ENCODE measurements at places on chromosomes 2 and 18.

DNA sequence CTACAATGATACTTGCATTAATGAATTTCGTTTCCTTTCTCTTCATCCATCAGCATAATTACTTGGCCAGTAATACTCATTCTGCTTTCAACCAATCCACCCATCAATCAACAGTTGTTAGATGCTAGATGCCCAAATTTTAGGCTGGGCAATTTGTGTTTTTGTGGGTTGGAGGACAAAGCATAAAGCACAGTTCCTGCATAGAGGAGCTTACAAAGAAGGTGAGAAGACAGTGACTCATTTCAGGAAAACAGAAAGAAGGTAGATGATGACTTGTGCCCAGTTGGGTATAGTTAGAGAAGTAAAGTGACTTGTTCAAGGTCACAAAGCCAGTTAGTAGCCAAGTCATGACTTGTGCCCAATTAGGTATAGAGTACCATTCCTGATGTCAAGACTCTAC is 1186.8 kb upstream of the CELF4 start:
- DNase-seq, result no peak

DNA sequence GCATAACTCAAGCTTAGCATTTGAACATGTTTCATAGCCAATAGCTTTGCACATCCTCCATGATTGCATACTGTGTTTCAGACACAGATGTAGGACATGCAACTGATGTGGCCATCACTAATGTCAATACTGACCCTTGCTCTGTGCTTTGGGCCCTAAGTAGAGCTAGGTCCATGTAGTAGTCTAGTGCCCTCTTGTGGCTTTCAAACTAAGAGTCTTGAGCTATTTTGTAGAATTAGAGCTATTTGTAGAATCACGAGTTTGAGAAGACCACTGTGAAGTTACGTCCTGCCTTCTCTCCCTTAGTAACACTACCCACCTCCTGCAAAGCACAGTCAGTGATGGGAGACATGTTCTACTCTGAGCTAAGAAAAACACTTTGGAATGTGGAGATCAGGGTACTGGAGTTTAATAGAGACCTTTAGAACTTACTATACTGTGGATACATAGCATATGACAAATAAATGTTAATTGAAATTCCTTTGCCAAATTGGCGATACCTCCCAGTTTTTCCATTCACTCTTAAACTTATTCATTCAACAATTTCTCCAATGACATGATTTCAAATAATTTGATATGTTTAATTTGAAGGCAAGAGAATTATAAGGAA is 306.5 kb upstream of the TNP1 start:
- DNase-seq, result no peak

- DNase-seq, result no peak
Measured at GRCh38 chr2:24317491-24317920, 42.8 kb downstream of the ITSN2 start.

- DNase-seq, result no peak
Measured at GRCh38 chr2:239802185-239802649, 222.9 kb downstream of the NDUFA10 start.

- DNase-seq, result no peak
Measured at GRCh38 chr2:6664332-6665061, 201.2 kb downstream of the CMPK2 start.

DNA sequence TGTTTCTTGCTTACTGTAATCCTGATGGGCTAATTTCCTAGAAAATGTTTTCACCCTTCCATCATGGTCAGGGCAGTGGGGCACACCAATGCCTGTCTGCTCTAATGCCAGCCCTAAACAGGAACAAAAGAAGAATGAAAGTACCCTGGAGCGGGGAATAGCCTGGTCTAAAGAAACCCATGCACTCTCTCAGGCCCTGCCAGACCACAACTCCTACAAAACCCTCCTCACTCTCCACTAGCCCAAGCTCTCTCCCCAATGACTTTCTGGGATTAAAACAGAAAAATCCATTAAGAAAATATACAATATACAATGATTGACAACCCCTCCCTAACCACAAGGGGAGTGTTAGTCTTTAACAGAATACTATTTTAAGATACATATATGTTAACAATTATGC is 67.6 kb downstream of the AAK1 start:
- no peak for DNase-seq

DNA sequence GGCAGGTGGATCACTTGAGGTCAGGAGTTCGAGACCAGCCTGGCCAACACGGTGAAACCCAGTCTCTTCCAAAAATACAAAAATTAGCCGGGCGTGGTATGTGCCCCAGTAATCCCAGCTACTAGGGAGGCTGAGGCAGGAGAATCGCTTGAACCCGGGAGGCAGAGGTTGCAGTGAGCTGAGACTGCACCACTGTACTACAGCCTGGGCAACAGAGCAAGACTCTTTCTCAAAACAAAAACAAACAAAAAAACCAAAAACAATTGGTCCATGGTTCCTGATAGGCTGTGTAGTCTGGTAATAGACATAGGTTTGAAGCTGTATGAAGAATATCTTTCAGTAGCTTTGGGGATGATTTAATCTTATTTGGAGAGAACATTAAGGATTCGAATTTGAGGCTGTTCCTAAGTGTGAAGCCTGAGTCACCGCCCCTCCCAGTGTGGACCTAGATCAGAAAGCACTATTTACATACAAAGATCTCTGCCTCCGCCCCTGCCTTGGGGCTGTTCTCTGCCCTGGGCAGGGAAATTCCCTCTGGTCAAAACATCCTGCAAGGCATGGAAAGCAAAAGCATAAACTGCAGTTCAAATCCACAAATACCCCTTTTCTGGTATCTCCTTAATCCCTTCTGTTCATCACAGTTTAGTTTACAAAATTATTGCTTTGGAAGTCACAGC is 52.8 kb upstream of the PMAIP1 start:
- no peak for DNase-seq

- peak; percentile 40 for DNase-seq
Measured at GRCh38 chr2:27956888-27957287, 66.4 kb downstream of the BABAM2 start.

DNA sequence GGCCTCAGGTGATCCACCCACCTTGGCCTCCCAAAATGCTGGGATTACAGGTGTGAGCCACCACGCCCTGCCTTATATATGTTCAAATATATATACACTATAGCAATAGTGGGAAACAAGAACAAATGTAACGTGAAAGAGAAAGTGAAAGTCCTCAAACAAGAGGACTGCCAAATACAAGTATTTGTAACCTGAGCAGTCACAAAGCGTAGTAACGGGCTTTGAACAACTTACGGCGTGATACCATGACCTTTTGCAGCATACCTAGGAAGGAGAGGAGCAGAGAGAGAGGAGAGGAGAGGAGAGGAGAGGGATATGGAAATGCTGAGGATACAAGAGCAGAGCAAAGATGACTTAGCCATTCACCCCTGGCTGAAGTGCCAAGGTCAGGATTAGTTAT is 113.8 kb upstream of the RGPD4 start:
- DNase-seq, result no peak

GRCh38 chr2:157438863-157439823 is 4.7 kb downstream of the CYTIP start:
- DNase-seq, result no peak

GRCh38 chr2:127703282-127703681 is 2.0 kb downstream of the SFT2D3 start:
- DNase-seq, result no peak

- no peak for DNase-seq
Measured at GRCh38 chr2:208062113-208062512, 36.8 kb upstream of the PLEKHM3 start.

- no peak for DNase-seq
Measured at GRCh38 chr2:127683757-127684156, 8.4 kb upstream of the LIMS2 start.

- no peak for DNase-seq
Measured at GRCh38 chr2:68366083-68366560, 1.0 kb downstream of the PLEK start.

DNA sequence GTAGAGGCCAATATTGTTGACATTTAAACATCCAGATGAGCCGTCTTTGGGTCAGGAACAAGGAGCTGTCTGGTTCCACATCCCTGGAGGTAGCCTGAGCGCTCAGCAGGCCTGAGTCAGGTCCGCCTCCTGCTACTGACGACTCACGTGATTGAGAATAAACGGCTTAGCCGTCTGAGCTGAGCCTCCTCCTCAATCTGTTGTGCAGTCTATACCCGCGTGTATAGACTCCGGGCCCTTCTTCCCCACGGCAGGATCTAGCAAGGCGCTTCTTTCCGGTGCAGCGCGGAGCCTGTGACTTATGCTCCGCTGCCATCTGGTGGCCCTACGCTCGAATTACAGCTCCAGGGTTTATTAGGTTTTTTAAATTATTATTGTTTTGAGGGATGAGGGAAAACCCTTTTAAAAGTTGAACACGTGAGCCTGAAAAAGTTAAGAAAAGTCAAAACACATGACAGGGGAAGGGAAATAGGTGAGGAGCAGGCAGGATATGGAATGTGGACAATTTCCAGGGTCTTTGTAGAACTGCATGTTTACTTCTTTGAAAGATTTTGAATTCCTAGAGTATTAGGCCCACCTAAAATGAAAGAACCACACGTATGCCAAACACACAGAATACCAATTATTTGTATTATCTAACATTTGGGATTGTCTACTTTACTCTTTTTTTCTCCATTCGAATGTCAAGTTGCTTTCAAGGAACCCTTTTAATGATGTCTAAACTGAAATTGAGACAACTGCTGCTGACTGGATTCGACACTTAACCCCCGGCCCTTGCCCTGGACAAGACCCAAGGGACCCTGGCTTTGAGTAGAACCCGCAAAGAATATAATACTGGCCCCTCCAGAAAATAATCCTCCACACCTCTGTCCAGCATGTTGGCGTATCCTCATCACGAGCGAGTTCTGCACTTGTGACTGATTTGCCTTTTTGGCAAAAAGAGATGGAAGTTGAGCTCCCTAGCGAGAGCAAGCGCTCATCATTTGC is 112.4 kb upstream of the ZNF236 start:
- DNase-seq, result no peak

- DNase-seq, result no peak
Measured at GRCh38 chr18:74665346-74665745, 67.7 kb downstream of the ZNF407 start.

DNA sequence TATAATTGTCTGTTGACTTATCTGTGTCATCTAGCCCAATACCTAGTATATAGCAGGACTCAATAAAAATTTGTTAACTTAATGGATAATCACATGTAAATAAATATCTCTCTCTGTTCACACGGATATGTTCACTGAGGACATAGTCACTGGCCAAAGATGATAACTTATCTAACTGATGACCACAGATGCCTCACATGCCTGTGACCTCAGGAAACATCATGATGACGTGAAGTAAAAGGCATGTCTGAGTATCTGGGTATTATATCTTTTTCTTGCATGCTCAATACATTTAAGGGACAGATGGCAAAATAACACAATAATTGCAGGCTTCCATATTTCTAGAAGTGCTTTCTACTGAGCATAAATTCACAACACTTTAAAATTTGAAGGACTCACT is 41.4 kb upstream of the PARD3B start:
- DNase-seq, result no peak

DNA sequence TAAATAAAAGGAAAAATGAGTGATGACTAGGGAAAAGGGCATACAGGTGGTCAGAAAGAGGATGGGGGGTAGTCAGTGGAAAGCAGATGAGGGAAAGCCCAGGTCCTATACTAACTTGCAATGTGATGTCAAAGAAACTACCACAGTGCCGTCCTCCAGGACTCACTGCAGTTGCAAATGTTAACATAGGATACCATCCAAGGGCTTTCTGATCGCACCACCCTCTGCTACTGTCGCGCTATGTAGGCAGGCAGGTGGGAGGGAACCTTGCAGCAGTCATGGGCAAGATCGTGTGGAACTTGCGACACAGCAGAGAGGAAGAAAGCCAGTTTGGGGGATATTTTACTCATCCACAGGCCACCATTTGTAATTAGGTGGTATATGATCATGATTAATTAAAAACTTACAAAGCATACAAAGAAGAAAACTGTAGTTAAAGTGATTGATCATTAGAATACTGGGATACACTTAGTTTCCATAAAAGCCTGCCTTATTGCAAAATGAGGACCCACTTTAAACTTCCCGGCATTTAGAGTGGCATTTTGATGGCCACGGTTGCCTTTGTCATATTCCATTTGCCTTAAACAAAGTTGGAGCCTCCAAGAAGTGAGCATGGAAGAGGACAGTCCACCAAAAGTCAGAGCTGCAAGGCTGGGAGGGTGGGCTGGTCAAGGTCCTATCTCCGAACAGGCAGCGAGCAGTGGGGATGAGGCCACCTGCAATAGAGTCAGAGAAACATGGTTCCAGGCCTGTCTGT is 8.5 kb upstream of the ROCK2 start:
- DNase-seq, result no peak

GRCh38 chr2:104914509-104914908 is 60.6 kb downstream of the POU3F3 start:
- DNase-seq, result no peak

- DNase-seq, result no peak
Measured at GRCh38 chr2:162215162-162215561, 28.1 kb downstream of the FAP start.

GRCh38 chr2:42353792-42354429 is 7.1 kb downstream of the COX7A2L start:
- no peak for DNase-seq

GRCh38 chr2:234939576-234939975 is 12.2 kb upstream of the SH3BP4 start:
- no peak for DNase-seq

GRCh38 chr2:6352906-6353515 is 512.7 kb downstream of the CMPK2 start:
- no peak for DNase-seq

- no peak for DNase-seq
Measured at GRCh38 chr18:7786569-7786968, 219.5 kb downstream of the PTPRM start.

- no peak for DNase-seq
Measured at GRCh38 chr2:71800106-71800809, 346.9 kb downstream of the DYSF start.

GRCh38 chr18:37289423-37289822 is 276.2 kb downstream of the CELF4 start:
- DNase-seq, result no peak

DNA sequence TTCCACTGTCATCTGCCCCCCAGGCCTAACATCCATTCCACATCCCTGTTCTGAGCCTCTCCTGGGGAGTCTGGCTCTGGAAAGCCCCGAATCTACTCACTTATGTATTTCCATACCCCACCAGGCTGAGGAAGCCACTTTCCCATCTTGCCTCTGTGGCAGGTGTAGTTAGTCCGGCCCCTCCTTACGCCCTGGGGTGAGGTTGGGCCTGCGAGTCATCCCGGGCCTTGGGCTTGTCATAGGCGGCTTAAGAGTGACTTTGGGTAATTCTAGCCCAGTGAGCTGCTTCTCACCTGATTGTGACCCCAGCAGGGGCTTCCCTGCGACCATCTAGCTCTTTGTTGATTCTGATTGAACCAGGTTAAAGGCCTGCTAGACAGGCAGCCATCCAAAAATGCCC is 21.1 kb downstream of the PCARE start:
- DNase-seq, result no peak

GRCh38 chr2:59232394-59233165 is 991.5 kb upstream of the FANCL start:
- no peak for DNase-seq

DNA sequence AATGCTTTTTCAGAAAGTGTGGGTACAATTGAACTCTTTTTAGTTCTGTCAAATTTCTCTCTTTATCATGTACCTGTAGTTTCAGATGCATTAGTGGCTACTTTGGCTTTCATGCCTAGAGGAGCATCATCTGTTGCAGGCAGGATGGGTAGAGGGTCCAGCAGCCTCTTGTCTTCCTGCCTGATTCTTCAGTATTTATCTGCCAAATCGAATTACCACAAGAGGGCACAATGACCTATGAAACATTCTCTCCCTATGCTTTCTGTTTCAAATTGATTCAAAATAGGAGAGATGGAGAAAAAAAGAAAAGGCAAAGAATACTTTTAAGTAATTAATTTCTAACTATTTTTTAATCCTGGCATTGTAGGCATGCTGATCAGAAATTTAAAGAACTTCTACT is 477.2 kb downstream of the TRIB2 start:
- DNase-seq, result no peak

All from AG04449 (cell line).